Ovary (tissue), 10 donors: ENCODE measurements at places on chromosomes 7 and 10. TPM values are rescaled to one million over a fixed set of nuclear protein-coding genes. Genes with fewer than 3 reads are reported as not detected.

DNA sequence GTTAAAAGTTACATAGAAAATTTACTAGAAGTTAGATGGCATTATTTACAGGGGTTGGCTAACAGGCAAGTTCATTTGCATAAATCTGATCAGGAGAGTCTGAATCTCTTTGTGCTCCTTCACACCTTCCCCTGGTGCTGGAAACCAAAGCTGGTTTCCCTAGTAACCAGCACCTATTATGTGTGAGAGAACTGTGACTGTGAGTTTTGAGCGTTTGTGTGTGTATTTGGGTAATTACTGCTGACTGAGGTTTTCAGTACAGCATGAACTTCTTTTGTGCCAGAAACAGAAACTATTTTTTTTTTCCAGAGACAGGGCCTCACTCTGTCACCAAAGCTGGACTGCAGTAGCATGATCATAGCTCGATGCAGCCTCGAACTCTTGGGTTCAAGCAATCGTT, 10.3 kb upstream of the IFIT1B start:
- DNase-seq, result no peak

DNA sequence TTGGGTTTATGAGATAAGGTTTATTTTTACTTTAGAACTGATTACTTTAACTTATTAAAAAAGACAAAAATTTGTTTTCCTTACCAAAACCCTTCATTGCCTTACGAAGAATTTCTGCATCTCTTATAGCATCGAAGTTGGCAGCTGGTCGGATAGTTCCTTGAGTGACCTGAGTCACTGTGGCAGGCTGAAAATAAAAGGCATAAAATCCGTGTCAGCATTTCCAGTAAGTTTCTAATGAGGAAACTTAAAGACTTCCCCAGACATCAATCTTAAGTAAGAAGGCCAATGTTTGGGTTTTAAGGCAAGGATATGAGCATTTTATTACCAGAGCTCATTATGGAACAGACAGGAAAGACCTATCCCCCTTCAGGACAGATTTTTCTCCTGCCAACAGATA, 25.6 kb downstream of the ANXA7 start:
- no peak for DNase-seq

Gene DLG5
- 42.5 TPM for total RNA-seq

DNA sequence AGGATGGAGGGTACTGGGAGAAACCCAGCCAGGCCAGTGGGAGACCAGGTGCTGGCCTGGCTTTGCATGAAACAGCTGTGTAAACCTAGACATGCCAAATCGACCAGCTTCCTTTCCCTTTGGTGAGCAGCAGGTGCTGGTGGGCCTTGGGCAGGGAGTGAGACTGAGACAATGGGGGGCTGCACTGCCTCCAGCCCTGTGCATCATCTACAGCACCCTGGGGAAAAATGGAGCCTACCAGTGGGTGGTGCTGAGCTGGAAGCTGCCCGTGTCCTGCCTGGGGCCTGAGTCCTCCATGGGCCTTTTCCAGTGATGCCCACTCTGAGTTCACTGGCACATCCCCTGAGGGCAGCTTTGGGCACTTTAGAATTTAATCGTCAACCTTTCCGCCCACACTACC, 19.2 kb upstream of the DDC start:
- DNase-seq, result no peak

GRCh38 chr7:1566687-1567048, 3.2 kb downstream of the PSMG3 start:
- no peak for DNase-seq

Gene ADCK2
- 19.7 TPM for total RNA-seq

Gene UCMA
- not detected for total RNA-seq

Gene FOXP2
- 25.4 TPM for total RNA-seq

DNA sequence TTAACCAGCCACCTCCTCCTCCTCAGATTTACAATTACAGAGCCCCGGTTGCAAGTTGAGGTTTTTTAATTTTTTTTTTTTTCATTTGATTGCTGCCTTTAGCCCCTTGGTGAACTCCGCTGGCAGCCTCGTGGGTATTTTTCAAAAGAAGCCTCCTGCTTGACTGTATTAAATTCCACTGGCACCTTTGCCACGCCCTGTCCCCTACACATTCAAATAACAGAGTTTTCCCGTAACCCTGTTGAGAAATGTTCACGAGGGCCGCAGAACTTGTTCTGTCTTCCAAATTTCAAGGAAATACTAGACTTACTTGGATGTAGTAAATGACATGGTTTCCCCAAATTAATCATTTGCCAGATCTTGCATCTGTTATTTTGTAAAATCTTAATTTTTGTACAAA, 167.0 kb downstream of the ARID5B start:
- no peak for DNase-seq

DNA sequence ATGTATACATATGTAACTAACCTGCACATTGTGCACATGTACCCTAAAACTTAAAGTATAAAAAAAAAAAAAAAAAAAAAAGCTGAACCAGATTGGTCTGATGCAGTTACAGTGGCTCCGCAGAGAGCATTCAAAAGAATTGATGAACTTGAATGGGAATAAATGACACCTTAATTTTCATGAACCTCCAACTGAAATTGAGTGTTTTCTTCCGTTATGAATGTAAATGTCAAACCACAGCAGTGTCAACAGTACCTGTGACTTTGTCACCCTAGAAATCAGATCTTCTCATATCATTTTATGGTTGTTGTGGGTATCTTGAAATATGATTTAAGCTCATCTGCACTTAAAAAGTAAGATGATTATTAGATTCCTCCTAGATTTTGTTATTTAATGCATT, 32.7 kb upstream of the SRGN start:
- no peak for DNase-seq
